ENCODE measurements at places on chromosomes 13 and 19.

DNA sequence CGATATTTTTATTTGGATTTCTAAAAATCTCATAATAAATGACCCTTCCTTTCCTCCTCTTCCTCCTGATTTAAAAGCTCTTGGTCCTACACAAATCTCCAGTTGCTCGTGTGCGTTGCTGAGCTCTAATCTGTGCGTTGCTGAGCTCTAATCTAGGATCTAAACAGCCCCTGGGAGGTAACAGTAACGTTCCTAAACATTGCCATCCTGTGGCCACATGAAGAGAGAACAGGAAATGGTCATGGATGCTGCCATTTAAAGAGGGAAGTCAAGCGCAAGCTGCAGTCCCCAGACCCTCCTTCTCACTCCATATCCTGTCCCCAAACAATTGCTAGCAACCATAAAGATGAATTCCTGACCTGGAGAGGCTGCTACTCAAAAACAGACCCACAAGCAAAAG is 170.8 kb downstream of the NUFIP1 start:
- no peak for DNase-seq

GRCh38 chr19:12425236-12425887 is 15.5 kb downstream of the ZNF443 start:
- DNase-seq = no peak

GRCh38 chr13:114061047-114061446 is 71.4 kb downstream of the RASA3 start:
- DNase-seq = no peak

DNA sequence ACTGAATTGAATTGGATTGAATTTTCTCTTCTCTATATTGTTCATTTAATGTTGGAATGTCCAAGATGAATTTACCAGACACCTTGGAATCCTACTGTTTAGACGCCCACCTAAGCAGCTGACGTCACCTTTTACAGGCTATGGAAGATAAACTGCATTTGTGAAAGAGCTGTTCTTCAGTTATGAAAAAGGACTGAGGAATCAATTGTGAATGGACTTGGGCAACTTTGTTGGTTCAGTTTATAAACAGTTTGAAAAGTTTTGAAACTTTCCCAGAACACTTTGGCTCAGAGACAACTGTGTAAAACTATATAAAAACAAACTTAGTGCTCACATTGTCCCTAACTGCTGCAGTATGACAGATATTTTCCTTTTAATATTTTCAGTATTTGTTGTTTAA is 590.8 kb upstream of the SPRY2 start:
- DNase-seq = no peak

GRCh38 chr19:41351339-41352245 is 2.1 kb downstream of the TGFB1 start:
- peak; percentile 86 for DNase-seq

DNA sequence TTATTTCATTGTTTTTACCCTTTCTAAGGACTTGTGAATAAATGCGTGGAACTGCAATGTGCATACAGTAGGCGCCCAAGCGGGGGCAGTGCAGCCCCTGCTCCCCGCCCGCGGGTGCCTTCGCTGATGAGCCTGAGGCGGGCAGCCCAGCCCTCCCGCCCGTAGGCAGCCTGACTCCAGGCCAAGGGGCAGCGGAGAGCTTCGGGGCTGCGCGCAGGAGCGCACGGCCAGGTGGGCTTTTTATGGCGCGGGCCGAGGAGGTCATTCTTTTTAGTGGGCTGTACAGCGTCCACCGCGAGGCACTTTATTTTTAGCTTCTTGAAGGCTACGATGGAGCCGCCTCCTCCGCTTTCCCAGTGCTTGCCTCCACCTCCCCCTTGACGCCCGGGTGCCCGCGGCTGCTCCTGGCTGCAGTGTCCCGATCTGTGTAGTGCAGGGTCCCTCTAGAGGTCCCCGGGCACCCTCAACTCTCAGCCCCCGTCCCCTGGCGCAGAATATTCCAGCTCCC is 60.5 kb downstream of the CCNE1 start:
- peak; percentile 56 for DNase-seq

GRCh38 chr13:59527500-59527899 is 636.2 kb downstream of the DIAPH3 start:
- DNase-seq = no peak

DNA sequence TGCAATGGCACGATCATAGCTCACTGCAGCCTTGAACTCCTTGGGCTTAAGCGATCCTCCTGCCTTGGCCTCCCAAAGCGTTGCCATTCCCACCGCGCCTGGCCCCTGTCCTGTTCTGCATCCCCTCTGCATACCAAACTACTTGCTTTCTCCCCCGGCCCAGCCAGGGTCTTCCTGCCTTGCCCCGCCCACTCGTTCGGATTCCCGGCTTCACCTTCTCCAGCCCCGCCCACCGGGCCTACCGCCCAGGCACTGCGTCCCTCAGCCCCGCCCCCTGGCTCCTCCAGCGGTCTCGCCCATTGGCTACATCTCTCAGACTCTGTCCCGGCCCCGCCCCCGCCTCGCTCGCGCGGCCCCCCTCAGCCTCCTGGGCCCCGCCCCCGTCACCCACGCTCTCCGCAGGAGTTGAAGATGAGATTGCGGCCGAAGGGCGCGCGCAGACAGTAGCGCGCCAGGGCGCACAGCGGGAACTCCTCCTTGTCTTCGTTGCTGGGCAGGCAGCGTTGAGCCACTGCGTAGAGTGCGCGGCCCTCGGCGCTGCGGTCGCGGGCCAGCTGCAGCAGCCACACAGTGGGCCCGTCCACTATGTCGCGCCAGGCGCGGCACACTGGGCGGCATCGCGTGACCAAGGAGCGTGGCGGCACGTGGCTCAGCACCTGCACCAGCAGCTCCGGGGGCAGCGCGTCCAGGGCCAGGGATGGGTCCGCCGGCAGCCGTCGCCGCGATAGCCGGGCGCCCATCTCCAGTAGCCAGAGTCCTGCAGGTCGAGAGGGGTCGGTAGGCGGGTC is 19.0 kb downstream of the MRPS12 start:
- DNase-seq = peak; percentile 89

GRCh38 chr13:49740870-49741269 is 49.6 kb upstream of the EBPL start:
- no peak for DNase-seq

DNA sequence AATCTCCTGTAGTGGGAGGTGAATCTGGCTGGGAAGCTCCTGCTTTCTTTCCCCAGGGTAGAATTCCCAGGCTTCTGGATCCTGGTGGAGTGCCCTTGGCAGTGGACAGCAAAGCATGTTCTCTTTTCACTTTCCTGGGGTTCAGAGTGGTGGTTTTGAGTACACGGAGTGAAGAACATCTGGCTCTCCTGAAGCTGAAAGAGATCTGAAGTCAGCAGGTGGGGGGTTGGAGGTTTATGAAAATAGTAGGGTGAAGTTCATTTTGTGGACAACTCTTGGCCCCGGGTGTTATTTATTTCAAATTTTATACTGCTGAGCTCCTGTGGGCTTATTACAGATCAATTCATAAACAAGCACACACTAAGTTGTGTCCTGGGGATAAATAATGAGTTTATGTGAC is 497.3 kb downstream of the KLF5 start:
- DNase-seq = no peak

GRCh38 chr19:15014579-15014978 is 34.7 kb upstream of the CASP14 start:
- no peak for DNase-seq

DNA sequence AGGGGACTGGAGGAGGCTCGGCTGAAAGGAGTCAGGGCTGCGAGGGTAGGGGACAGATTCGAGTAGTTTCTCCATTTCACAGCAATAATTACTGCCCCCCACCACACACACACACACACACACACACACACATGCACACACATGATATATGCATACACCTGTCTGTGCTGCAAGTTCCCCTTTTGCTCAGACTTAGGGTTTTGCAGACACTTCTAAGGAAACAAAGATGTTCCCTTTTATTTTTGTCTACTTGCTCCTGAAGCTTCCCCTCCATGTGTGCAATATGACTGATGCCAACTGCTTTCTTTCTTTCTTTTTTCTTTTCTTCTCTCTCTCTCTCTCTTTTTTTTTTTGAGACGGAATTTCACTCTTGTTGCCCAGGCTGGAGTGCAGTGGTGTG is 13.4 kb downstream of the MBD3L2B start:
- no peak for DNase-seq
